Stimulated activated CD8-positive, alpha-beta memory T cell treated with anti-CD3 and anti-CD28 coated beads, Interleukin-4, amount 100 ng/mL, for 24 hours (primary cell): ENCODE measurements at places on chromosomes 13 and 19.

GRCh38 chr13:39685652-39686051 is 30.2 kb downstream of the COG6 start:
- no peak for DNase-seq

DNA sequence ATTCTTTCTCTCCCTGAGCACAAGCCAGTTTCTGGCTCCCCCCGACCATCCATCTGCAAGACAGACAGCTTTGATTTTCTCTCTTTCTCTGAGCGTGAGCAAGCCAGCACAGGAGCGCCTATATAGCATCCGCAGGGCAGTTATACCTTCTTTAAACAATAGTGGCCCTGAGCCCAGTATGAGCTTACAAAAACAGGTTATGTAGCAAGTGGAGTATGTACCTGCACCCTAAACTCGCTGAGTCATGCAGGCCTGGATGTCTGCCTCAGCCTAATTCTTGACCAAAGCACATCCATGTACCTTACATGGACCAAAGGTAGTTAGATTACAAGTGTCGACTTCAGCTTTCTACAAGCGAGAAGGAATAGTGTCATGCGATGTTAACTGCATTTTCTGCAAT is 61.7 kb downstream of the RAP2A start:
- DNase-seq = no peak

DNA sequence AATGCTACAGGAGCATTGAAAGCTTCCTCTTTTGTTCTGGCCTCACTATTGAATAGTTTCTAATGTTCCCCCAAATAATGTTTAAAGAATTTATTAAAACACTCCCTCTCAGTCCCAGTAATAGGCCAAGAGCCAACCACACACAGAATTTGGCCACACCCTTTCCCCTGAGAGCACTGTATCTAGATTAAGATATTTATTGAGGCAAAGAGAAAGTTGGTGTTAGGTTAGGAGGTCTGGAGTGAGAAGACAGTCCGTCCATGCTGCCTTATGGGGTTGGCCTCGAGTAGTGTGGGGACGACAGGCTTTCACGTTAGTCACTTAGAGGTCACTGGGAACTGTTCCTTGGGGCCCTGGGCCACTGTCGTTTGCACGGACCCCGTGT is 122.9 kb upstream of the RNF113B start:
- DNase-seq = no peak

- no peak for DNase-seq
Measured at GRCh38 chr13:32042551-32042950, 11.0 kb downstream of the FRY start.

DNA sequence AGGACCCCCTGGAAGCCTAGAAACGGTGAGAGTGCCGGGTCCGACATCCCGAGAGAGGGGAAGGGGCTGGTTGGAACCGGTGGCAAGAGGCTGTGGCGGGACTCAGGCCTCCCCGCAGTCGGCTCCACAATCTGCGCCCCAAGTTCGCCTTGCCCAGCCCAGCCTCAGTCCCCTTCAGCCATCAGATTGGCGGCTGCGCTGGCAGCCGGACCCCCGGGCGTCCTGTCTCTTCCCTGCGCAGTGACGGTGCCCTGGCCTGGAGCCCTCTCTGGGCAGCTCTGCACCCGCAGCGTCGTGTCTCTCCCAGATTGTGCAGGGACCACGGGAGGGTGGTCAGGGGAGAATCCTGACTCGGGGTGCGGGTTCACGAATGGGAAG is 315 bp downstream of the ZNF492 start:
- no peak for DNase-seq

GRCh38 chr19:1101337-1101698 is 2.5 kb upstream of the GPX4 start:
- DNase-seq = no peak

DNA sequence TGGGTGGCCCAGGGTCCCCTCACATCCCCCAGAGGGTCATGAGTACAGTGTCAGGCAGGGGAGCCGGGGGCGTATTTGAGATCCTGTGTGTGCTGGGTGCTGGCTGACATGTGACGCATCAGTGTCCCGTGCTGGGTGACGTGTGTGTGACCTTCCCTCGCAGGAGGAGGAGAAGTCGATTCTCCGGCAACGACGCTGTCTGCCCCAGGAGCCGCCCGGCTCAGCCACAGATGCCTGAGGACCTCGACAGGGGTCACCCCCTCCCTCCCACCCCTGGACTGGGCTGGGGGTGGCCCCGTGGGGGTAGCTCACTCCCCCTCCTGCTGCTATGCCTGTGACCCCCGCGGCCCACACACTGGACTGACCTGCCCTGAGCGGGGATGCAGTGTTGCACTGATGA is 25.8 kb downstream of the PNPLA6 start:
- DNase-seq = no peak

- no peak for DNase-seq
Measured at GRCh38 chr13:112781287-112781686, 91.4 kb downstream of the ATP11A start.

DNA sequence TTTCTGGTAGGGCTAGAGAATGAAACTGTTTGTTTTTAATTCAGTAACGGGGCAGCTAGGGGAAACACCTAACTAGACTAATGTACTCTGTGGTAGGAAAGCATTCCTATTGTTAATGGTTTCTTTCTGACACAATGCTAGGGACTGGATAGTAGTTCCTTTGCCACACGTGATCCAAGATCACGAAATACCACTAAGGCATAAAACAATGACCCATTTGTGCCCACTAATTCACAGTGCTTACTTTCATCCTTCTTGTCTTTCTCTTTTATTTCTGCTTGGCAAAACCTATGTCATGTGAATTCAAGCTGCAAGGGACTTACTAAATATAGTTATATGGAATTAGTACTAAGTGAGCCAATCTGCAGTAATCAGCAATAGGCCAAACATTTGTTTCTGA is 834.1 kb upstream of the SLITRK6 start:
- DNase-seq = no peak
